ENCODE measurements at places on chromosomes 2 and 18.

DNA sequence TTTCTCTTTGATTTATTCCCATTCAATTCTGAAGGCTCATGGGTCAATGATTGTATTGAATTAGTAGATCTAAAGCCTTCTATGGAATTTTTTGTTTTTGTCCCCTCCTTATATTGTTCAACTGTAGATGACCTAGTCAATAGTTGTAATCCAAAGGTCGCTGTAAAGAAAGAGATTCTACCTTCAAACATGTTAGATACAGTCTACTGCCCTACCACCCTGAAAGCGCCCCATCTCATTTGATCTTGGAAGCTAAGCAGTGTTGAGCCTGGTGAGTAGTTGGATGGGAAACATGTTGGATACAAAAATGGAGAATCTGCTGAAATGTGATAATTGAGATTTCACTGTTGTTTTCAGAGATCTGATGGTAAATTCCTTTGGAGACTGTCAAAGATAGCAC is 63.0 kb downstream of the PPP1R1C start:
- no peak for DNase-seq

GRCh38 chr2:2332381-2332780 is 1.3 kb upstream of the MYT1L start:
- no peak for DNase-seq

- no peak for DNase-seq
Observed at GRCh38 chr2:109083771-109084170, 45.2 kb upstream of the SH3RF3 start.

DNA sequence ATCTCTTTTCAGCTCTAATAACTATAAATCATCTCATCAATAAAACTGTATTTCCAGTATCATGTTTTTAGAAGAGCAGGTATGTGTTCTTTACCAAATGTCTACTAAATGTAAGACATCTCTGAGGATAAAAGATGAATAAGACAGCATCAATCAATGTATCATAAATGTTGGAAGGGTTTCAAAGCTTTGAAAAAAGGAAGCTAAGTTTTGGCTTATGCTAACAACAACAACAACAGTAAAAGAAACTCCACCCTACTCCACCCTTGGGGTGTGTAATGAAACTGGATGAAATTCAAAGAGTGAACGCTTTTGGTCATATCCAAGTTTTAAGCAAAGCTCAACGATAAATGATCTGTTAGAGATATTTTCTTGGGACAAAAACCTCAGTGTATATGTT is 17.1 kb downstream of the PRKD3 start:
- DNase-seq: no peak

DNA sequence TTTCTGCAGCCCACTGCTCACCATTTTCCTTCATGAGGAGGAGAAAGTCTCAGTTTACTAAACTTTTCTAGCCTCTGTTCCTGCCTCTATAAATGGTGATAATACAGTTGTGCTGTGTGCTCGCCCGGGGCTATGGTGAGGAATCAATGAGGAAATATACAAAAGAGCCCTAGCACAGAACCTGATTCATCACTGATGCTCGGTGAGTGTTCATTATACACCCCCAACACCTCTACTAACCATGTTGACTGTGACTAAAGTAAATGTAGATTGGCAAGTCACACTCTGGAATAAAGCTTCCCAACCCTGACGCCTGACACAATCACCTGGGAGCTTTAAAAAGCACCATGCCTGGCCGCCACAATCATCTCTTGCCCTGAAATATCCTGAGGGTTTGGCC is 118.8 kb upstream of the CYP1B1 start:
- DNase-seq: no peak

GRCh38 chr2:189210250-189211087 is 30.9 kb upstream of the COL5A2 start:
- DNase-seq: peak; percentile 78

DNA sequence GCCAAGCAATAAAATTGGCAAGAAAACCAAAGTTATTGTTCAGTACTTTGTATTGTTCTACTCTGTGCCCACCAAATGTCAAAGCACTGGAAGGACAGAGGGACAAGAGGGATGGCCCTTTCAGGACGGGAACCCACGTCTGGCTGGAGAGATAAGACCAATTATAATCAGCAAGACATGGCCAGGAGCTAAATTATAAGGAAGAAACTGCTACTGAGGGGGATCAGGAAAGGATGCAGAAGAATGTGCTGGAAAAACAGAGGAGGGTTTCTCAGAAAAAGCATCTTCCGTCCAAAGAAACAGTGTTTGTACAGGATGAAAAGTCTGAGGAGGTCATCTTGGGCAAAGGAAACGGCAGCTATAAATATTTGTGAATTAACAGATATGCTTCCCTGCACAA is 46.4 kb upstream of the NARS1 start:
- DNase-seq: peak; percentile 4

DNA sequence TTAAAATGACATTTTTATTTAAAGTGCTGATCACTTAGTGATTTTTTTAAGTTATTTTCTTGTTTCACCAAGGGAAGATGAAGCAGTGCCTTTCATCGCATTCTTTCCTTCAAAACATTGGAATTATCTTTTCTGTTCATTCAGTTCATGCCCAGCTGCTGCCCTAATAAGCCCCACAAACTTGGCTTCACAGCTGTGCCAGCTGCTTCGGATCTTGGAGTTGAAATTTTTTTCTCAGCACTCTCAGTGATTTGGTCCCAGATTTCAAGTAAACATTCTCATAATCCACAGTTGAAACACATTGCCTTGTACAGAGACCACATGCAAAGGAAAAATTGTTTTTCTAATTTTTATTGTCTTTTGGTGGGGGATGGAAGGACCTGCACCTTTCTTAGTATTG is 353.3 kb upstream of the LRP1B start:
- DNase-seq: no peak

GRCh38 chr2:46540496-46541331 is 61.3 kb downstream of the TMEM247 start:
- peak; percentile 64 for DNase-seq

DNA sequence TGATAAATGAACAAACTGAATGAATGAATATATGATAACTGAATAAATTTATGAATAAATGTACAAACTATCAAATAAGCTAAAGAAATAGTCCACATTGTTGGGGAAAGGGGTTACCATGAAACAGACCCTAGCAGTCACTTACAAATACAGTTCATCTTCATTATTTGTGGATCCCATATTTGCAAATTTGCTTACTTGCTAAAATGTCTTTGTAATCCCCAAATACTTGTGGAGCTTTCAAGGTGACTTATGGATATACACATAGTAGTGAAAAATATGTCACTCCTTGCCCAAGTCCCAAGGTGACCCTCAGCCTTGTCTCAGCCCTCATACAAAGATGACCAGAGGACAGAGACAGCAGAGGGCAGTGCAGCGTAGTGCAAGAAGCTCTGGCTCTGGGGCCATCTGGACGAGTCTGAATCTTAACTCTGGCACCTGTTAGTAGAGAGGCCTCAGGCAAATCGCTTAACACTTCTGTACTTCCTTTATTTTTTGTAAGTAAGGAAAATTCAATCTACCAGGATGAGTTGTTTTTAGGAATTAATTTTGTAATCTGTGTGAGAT is 3.1 kb downstream of the PAIP2B start:
- peak; percentile 90 for DNase-seq

DNA sequence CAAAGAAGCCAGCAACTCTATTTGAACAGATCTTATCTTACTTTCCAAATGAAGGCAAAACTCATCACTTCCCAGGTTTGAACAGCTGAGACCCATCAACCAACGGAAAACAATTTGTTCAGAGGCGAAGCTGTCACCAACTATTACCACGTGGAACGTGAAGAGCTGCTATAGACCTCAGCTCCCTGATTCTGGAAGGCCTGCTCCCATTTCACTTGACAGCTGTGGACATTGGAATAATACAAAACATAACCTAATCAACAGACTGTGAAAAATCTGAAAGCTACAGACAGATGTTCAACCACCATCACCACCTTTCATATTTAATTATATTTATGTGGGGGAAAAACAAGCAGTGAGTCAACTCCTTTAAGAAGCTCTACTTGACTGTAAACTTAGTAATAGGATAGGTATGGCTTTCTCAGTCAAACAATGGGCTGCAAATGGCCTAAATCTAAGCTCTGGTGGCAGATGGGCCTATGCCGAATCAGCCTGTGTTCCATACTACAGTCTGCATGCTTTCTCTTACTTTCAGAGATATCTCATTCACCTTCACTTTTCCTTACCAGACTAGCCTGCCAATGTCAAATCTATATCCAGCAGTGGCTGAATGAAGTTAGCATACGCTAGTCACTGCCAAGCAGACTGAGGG is 896.4 kb downstream of the TDRD15 start:
- no peak for DNase-seq

GRCh38 chr2:26710145-26710544 is 17.6 kb downstream of the KCNK3 start:
- DNase-seq: no peak

DNA sequence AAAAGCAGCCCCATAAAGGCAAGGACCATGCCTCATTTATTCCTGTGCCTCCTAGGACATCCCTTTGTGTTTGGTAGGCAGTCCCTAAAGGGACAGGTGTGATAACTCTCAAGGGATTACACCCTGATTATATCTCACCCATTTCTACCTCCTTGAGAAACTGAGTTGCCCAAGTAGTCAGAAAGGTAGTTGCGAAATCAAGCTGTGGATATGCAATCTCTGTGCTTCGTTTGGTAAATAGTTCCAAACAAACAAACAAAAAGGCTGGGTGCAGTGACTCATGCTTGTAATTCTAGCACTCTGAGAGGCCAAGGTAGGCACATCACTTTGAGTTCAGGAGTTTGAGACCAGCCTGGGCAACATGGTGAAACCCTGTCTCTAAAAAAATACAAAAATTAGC is 100.2 kb upstream of the ARL5A start:
- no peak for DNase-seq

DNA sequence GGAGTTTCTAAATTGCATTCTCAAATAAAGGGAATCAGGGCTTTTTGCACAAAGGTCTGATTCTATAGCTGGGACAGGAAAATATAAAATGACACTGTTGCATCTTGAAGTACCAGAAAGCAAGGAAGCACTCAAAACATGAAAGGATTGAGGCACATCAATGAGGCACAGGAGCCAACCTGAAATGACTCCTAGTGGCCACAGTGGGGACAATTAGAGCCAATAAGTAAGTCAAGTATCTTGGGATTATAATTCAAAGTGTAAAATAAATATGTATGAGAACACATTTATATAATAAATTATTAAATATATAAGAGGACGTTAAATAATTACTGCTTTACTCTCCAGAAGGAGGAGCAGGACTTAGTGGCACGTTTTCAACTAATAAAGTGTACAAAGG is 1259.5 kb upstream of the CDH2 start:
- DNase-seq: no peak

DNA sequence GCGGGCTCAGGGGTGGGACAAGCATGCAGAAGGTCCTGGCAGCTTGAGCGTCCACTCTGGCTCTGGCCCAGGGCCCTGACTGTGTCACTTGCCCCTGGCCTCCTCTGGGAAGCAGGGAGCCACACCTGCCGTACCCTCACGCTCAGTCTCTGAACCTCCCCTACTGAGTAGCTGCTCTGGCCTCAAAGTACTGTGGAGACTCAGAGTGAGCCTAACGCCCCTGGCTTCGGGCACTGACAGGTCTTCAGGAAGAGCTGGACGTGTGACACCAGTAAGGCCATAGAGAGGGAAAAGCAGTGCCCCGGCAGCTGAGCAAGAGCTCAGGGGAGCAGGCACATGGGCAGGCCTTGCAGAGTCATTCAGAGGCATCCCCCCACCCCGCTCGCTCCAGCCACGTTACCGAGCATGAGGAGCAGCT is 73.3 kb downstream of the SFXN5 start:
- DNase-seq: no peak

DNA sequence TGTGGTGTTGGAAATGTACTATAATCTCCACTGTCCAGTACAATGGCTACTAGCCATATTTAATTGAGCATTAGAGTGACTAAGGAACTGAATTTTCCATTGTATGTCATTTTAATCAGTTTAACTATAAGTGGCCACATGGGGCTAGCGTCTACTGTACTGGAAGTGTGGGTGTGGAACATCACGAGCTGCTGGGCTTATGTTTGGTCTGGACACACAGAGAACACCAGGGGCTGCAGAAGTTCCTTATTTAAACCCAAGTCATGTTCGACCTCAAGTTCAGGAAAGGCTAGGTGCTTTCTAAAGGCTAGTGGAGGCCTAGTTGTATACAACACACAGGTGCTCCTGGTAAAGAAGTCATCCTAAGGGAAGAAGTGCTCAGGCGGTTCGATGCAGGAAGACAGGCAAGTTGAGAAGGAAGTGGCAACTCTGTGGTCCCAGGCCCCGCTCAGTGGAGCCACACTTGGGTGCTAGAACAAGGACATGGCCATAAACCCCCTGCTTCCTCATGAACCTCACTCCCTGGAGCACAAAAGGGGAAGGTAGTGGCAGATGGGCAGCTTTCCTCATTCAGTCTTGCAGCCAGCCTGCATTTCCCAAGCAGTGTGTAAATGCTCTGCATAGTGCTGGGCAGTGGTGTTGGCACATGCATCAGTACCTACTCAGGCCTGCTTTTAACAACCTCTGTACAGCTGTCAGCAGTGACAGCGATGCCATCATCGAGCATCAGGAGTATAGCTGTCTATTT is 13.3 kb downstream of the LGALSL start:
- DNase-seq: no peak

- DNase-seq: no peak
Observed at GRCh38 chr2:241851325-241852115, 7.2 kb downstream of the PDCD1 start.

- no peak for DNase-seq
Observed at GRCh38 chr2:222651718-222652418, 4.0 kb downstream of the FARSB start.

- no peak for DNase-seq
Observed at GRCh38 chr18:58716060-58716756, 44.9 kb downstream of the MALT1 start.

DNA sequence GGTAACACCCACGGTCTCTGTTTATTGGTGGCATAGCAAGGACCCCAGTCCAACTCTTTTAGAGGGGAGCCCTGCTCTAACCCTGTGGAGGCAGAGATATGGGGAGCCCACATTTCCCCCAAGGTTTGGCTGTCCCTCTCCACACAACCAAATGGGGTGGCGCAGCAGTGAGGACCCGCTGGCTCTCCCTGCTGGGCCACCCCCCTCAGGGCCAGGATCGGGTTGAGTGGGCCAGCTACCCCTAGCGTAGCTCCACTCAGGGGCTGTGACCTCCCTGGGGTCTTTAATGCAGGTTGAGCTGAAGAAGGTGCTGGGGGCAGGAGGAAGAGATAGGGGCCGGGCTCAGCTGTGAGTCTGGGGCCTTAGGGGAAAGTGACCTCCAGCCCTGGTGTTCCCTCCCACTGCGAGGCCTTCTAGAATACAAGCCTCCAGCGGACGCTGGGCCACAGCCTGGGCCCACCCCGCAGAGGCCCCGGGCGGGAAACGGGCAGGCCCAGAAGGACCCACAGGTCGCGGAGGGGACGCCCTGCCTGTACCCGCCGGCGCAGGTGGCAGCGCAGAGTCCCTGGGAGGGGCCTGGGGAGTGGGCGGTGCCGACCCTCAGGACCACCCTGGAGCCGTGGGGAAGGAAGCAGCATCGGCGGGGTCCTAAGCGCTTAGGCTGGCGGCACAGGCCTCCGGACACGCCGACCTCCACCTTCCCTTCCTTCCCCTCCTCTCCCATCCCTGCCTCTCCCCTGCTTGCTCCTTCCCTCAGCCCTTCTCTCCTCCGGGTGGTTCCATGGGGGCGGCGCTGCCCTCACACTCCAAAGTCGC is 9.6 kb downstream of the CROCC2 start:
- no peak for DNase-seq

- DNase-seq: no peak
Observed at GRCh38 chr18:54740136-54740846, 88.0 kb upstream of the RAB27B start.
